ENCODE measurements at places on chromosomes 6 and 20.

GRCh38 chr6:113734982-113735381 is 122.2 kb upstream of the MARCKS start:
- peak; percentile 53 for DNase-seq

- DNase-seq: no peak
Observed at GRCh38 chr6:34374069-34374468, 18.4 kb downstream of the NUDT3 start.

- DNase-seq: peak; percentile 85
Observed at GRCh38 chr20:41308290-41308711, 9.2 kb downstream of the ZHX3 start.

DNA sequence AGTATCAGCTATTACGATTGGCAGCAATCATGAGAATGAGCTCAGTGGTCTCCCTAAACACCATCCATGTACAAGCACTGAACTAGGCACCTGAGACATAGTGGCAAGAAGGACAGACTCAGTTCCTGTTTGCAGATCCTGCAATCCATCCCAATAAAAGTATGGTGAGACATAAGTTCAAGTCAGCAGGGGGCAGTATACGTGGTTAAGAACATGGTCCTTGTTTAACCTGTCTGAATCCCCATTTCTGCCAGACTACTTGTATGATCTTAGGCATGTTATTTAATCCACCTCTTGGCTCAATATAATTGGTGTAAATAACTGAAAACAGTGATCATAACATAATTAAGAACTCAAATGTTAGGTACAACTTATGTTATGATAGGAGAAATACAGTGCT is 33.2 kb upstream of the PNISR start:
- peak; percentile 55 for DNase-seq

DNA sequence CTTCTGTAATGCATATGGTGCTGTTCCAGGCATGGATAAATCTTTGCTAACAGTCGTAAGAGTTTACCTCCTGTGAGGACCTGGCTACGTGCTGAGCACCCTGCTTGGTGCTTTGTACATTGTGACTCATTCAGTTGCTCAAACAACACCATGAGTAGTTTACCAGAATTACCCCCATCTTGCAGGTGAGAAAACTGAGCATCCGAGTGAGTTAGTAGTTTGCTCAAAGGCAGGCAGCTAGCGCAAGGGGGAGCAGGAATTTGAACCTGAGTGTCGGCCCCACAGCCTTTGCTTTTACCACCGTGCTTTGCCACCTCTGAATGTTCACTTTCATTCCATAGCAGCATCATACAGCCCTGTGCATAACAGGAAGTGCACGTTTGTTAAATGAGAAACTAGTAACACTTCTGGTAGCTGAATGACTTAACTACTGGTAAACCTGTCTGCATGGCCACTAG is 121.9 kb downstream of the MTHFD1L start:
- DNase-seq: no peak

DNA sequence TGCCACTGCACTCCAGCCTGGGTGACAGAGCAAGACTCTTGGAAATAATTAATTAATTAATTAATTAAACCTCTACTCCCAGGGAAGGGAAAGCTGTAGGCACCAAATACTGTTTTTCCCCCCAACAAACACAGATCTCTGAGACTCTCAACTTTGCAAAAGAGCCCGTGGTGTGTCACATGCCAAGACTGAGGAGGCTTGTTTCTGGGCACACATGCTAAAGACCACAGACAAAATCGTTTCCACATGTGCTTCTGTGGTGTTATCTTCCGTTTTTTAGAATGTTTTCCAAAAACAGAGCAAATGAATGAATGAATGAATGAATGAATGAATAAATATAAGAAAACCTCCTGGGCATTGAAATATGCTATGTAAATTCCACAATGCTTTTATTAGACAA is 55.6 kb upstream of the ATXN1 start:
- DNase-seq: no peak

- DNase-seq: peak; percentile 33
Observed at GRCh38 chr6:132400883-132401617, at the start of gene MOXD1. Gene MOXD1 (minus strand): TSS chr6:132401475. CDS start chr6:132401426, 49 bp downstream.

DNA sequence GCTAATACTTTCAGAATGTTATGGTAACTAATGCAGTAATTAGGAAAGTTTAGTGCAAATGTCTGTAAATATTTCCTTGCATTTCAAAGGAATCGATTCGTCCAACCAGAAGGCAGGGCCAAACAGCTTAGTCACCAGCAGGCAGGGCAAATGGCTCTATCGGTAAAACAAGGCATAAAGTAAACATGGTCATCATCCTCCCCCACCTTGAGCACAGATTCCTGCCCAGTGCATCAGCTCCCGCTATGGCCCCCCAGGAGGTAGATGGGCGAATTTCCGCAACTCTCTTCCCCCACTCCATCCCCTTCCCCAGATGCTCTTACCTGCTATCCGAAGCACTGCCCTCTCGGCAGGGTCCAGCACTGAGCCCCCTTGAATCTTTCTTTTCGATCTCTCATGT is 103.8 kb upstream of the BEND6 start:
- peak; percentile 66 for DNase-seq

GRCh38 chr20:14310977-14311627 is 26.3 kb downstream of the FLRT3 start:
- DNase-seq: no peak

DNA sequence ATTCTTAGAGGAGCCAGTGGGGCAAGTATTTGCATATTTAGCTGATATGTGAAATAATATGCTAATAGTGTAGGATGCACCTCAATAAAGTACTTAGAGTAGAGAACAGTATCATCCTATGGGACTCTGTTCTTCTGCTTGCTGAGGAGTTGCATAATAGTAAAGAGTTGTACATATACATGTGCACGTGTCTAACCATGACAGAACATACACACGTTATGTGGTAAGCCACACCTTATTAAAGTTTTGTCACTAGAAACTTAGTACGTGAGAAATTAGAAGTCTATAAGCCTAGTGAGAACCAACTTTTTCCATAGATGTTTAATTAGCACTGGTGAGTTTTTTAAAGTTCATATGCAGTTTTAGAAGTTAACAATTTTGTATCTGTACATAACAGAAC is 80.7 kb downstream of the L3MBTL3 start:
- DNase-seq: no peak

DNA sequence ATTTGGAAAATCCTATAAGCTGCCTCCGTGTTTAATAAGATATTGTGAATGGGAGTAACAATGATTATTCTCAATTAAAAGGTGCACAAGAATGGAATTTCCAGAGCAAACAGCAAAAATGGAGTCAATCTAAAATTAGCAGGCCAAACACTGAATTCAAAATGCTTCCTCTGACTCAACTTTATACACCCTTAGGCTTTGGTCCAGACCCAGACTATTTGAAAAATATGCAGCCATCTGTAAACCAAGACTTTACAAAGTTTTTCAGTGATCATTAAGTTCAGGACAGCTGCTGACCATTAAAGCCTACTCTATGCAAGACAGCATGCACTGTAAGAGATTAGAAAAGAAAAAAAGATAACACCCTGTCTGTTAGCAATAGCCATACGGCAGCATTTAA is 39.4 kb upstream of the CCN6 start:
- peak; percentile 70 for DNase-seq

DNA sequence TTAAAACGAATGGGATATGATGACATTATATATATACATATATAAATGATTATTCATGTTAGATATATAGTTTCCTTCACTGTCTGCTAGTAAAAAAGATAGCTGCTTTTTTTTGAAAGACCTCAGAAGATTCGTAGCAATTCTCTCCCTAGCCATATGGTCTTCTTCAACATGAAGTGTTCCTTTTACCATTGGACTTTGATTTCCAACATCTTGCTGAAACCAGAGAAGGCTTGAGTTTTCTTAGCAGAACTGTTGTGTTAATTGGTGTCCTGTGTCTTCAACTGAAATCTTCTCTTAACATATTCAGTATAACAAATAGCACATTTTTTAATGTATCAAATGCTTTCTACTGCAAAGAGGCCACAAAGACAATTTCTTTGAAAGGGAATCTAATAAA is 55.3 kb downstream of the FNDC1 start:
- DNase-seq: no peak

- DNase-seq: no peak
Observed at GRCh38 chr20:44653546-44653945, 2.0 kb upstream of the ADA start.

DNA sequence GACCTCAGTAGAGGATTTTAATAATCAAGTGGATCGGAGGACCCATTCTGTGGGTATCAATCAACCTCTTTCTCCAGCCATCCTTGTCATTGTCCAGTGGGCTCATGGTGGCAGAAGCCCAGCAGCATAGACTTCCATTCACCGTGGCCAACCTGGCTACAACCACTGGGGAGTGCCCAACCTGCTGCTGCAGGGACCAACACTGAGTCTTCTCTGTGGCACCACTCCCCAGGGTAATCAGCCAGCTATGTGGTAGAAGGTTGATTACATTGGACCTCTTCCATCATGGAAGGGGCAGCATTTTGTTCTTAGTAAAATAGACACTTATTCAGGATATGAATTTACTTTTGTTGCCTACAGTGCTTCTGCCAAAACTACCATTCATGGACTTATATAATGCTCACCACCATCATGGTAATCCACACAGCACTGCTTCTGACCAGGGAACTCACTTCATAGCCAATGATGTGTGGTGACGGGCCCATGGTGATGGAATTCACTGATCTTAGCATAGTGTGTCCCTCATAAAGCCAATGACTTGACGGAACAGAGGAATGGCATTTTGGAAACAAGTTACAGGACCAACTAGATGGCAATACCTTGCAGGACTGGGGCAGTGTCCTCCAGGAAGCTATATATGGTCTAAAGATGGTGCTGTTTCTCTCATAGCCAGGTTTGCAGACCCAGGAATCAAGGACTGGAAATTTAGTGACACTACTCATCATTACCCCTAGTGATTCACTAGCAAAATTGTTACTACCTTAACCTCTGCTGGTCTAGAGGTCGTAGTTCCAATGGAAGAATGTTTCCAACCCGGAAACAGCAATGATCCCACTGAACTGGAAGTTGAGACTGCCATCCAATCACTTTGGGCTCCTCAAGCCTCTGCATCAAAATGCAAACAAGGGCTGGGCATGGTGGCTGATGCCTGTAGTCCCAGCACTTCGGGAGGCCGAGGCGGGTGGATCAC is 7.6 kb downstream of the CD24 start:
- no peak for DNase-seq

GRCh38 chr20:19275630-19276071 is 63.2 kb downstream of the SLC24A3 start:
- DNase-seq: peak; percentile 54

- peak; percentile 57 for DNase-seq
Observed at GRCh38 chr6:56527934-56528333, 114.8 kb downstream of the DST start.

DNA sequence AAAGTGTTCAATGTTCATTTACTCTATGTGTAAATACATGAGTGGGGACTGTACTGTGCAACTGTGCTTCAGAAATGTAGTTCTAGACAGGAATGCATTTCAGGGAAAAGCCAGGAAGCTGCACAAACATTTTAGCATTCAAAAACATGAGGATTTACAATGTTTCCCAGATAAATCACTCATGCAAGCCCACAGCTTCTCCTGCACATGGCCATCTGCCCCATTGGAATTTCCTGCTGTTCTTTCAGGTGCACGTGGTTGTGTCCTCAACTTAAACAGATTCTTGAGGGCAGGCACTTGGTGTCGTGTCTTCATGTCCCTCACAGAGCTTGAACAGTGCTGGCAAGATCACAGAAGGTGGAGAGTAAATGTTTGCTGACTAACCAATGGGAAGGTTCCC is 101.5 kb downstream of the UNC5CL start:
- no peak for DNase-seq

GRCh38 chr20:18321976-18322950 is 33.9 kb downstream of the ZNF133 start:
- DNase-seq: no peak

DNA sequence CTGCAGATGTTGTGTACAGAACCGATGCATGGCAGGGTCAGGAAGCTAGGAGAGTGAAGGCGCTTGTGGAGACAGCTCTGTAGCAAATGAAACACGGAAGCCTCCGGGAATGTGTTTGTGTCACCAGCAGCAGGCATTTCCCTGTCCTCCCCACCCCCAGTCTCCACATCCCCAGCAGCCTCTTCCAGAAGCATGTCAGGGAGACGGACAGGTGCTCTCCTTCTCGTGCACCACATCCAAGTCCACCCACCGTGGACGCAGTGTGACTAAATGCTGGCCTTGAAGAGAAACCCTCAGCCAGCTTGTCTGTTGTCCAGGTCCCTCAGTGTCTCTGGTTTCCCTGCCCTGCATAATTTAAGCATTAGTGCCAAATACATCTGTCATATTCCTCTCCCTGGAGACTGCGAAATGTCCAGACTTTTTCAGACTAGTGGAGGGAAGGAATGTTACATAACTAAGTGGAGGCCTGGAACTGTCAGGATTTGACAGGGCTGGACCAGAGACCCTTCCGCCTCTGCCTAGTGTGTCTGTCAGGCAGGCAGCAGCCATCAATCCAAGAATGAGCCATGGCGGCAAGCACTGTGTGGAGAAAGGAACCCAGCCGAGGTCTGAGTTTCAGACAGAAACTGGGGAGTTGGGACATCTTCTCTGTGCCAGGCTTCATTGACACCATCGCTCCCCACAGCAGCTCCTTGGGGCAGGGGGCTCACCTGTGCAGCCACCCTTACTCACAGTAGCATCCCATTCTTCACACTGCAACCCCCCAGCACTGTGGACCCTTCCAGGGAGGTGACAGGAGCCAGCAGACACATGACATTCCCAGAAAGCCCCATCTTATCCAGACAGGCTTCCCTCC is 26.6 kb upstream of the PI16 start:
- DNase-seq: peak; percentile 21

DNA sequence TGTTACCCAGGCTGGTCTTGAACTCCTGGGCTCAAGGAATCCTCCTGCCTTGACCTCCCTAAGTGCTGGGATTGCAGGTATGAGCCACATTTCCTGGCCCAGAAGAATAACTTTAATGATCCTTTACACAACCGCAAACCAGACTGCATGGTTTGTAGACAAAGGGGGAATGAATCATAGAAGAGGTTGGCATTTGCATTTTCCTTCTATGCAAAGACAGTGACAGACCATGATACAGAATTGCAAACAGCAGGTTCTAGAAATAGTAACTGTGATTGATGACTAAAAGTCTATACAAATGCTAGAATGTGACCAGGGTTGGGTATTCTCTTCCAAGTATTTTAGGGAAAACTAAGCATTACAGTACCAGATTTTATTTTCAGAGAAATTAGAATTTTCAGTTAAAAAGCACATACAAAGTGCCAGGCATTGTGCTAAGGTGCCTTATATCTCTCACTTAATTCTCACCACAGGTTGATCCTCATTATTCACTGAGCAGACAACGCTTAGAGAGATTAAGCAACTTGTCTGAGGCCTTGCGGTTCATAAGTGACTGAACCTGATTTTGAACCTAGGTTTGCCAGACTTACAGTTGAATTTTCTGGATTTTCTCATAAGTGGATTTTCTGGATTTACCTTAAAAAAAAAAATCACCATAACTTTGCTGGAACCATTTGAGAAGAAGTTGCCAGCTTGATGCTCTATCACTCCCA is 146.6 kb downstream of the ZFAND3 start:
- DNase-seq: peak; percentile 57

- DNase-seq: no peak
Observed at GRCh38 chr6:2186516-2186915, 58.9 kb downstream of the GMDS start.

GRCh38 chr20:49394264-49394663 is 88.2 kb downstream of the KCNB1 start:
- peak; percentile 56 for DNase-seq

- DNase-seq: no peak
Observed at GRCh38 chr6:159107451-159108260, 61.5 kb upstream of the FNDC1 start.

GRCh38 chr20:36606158-36607066 is 833 bp downstream of the RAB5IF start:
- DNase-seq: peak; percentile 22

GRCh38 chr6:7769702-7770101 is 43.8 kb downstream of the BMP6 start:
- peak; percentile 47 for DNase-seq

GRCh38 chr6:157539421-157539822 is 158.4 kb downstream of the ZDHHC14 start:
- DNase-seq: no peak
